ENCODE measurements at places on chromosomes 7 and 10. TPM values are rescaled to one million over a fixed set of nuclear protein-coding genes. Genes with fewer than 3 reads are reported as not detected.

The PALD1 gene
- total RNA-seq = 2.6 TPM

The TMEM130 gene
- total RNA-seq = 0.60 TPM

The GNGT1 gene
- not detected for total RNA-seq

The GIMAP4 gene
- not detected for total RNA-seq

The ANKRD22 gene
- 0.05 TPM for total RNA-seq

The INA gene
- 5.2 TPM for total RNA-seq

The POLR2J gene
- total RNA-seq = 17.4 TPM

The C10orf71 gene
- not detected for total RNA-seq

The NPSR1 gene
- not detected for total RNA-seq

The NPY gene
- total RNA-seq = not detected

The CFAP70 gene
- total RNA-seq = 3.7 TPM

The NKX6-2 gene
- total RNA-seq = not detected

The PNLIPRP2 gene
- not detected for total RNA-seq

The ARHGAP22 gene
- 19.7 TPM for total RNA-seq

The HOXA2 gene
- 0.35 TPM for total RNA-seq

The TSPAN33 gene
- 22.7 TPM for total RNA-seq

The COL13A1 gene
- total RNA-seq = 0.35 TPM

The DOCK1 gene
- 108 TPM for total RNA-seq

The CLCN1 gene
- total RNA-seq = not detected

The FKBP6 gene
- total RNA-seq = not detected

The PMS2 gene
- total RNA-seq = 35.2 TPM

The JCAD gene
- 8.2 TPM for total RNA-seq

The SFTPA1 gene
- not detected for total RNA-seq

The SLC26A5 gene
- total RNA-seq = not detected
